ENCODE measurements at places on chromosomes 2 and 18. TPM values are rescaled to one million over a fixed set of nuclear protein-coding genes. Genes with fewer than 3 reads are reported as not detected.

Gene MCEE
- 10.7 TPM for total RNA-seq

Gene COL5A2
- total RNA-seq, result 36.5 TPM

Gene NEUROD1
- total RNA-seq, result not detected

Gene SDC1
- 0.40 TPM for total RNA-seq

Gene KANSL3
- 21.6 TPM for total RNA-seq

- no peak for DNase-seq
These were observed 225.5 kb upstream of the TMEM200C start for GRCh38 chr18:6120820-6121279.

GRCh38 chr2:9818097-9818496, 25.2 kb upstream of the TAF1B start:
- DNase-seq, result no peak

GRCh38 chr2:234363011-234363487, 133.8 kb downstream of the ARL4C start:
- DNase-seq, result no peak

DNA sequence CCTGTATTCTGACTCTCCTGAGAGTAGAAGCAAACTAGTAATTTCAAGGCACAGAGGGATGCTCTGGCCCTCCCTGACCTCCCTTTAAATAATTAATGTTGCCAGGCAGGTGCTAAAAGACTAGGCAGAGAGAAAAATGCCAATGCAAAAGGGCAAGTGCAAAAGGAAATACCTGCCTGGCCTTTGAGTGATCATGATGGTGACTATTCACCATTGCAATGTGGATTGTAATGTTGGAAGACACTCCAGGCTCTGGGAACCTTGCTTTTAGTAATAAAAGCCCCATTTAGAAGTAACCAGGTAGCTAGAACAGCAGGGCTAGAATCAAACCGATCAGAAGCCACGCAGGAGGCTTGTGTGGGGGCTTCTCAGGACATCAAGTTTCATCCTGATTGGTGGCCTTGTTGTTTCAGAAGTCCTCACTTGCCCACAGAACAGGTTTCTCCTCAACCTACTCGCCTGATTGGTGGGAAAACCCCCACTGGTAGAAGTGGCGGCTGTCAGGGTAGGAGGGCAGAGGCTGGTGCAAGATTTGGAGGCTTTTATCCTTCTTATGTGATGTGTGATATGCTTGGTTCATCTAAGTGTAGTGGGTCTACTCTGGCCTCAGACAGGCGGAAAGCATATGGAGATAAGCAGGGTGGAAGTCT, 16.0 kb upstream of the CHRNA1 start:
- DNase-seq, result no peak

- DNase-seq, result no peak
These were observed 199.7 kb upstream of the RAB6C start for GRCh38 chr2:129779783-129780182.

GRCh38 chr2:235666213-235666781, 172.5 kb downstream of the AGAP1 start:
- DNase-seq, result peak; percentile 89
